ENCODE measurements at places on chromosomes 2 and 18. TPM values are rescaled to one million over a fixed set of nuclear protein-coding genes. Genes with fewer than 3 reads are reported as not detected.

The TMEM163 gene
- 36.1 TPM for total RNA-seq

The TMEM200C gene
- 6.1 TPM for total RNA-seq

The PARD3B gene
- total RNA-seq = 28.0 TPM

The PSTPIP2 gene
- total RNA-seq = 7.0 TPM

The ELOA2 gene
- not detected for total RNA-seq

The GDF7 gene
- 2.5 TPM for total RNA-seq

The RPS27A gene
- 605 TPM for total RNA-seq

DNA sequence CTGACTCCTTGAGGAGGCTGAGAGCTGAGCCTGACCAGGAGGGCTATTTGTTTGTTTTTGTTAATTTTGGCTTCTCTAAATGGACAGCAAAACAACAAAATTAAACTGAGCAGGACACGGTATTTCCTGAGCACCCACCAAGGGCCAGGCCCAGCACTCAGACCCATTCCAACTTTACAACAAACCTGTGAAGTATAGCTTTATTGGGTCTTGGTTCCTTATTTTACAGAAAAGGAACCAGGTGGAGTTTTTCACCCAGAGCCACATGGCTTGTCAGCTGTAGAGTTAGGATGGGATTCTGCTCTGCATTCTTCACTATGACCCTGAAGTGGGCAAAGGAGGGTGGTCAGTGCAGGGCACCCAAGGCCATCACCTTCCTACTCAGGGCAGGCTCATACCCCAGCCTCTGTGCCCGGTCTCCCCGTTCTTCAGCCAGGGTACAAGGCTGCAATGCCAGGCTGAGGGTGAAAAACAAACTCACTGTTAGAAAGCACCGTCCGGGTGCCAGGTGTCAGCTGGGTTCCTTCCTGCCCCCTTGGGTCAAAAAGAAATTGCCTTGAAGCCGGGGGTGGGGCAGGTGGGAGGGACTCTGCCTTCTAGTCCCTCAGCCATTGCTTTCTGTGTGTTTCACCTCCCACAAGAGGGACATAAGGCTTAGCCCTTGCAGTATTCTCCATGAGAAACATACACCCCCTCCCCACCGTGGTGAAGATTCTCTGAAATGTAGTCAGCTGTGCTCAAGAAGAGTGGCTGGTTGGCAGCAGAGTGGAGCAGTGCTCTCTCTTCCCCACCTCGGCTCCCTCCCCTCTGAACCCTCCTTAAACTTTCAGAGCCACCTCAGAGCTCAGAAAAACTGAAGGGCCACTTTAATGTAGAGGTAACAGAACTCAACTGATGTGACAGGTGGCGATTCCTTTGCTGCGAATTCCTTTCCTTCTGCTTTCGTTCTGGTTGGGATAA is 2.2 kb downstream of the PSD4 start:
- DNase-seq = no peak

DNA sequence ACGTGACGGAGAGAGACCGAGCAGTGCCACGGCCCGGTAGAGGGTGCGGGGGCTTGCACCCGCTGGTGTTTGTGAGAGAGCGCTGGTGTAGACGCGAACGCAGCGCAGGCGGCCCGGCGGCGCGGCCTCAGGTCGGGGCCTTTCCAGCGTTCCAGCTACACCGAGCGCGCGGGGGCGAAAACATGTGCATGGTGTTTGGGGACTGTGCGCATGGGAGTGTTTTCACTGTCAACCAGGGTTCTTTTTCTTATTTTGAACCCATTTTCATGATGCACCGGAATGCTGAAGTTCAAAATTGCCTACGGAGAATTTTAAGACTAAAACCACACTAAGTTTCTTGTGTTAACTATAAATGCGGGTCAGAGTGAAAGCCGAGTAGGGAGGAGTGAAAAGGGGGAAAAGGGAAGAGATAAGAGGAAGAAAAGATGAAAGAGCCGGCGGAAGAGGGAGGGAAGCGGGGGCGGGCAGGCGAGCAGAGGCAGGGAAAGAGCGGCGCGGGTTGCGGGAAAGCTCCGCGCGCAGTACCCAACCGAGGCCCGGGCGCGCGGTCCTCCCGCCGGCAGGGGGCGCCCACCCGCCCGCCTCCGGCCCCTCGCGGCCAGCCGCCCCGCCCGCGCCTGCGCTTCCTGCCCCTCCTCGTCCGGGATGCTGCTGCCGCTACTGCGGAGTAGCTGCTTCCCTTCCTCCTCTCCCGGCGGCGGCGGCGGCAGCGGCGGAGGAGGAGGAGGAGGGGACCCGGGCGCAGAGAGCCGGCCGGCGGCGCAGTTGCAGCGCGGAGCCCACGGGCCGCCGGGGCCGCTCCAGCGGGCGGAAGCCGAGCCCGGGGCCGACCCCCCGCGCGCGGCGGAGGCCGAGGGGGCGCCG is at the start of gene RAB12:
TSS of gene RAB12 (plus strand) at position 643 of the 864 bp plus-strand sequence. CDS start at position 646, 3 bp downstream.
- peak; percentile 83 for DNase-seq

DNA sequence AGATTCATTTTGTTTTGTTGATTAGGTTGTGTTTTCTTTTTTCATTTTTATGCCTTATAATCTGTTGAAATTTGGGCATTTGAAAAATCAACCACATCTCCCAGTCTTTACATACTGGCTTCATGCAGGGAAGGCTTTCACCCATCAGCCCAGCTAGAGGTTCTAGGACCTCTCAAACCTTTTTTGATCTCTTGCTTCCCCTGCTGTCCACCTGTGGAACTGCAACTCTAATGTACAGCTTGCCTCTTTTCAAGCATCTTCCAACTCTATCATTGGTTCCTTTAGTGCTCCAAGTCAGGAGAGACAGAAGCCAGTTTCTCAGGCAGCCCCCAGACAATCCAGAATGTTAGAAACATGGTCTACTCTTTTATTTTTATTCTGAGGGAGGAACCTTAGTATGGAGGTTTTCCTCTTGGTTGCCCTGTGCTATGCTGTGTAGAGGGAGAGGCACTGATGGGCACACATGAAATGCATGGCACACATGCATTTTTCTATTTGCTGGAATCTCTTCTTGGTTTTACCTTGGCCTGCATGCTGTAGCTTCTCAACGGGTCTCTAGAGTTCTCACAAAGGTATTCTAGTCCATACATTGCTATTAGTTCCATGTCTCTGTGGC is 107.2 kb upstream of the L3MBTL4 start:
- peak; percentile 24 for DNase-seq

- no peak for DNase-seq
Observed at GRCh38 chr2:83471655-83472054, 987.4 kb downstream of the SUCLG1 start.

DNA sequence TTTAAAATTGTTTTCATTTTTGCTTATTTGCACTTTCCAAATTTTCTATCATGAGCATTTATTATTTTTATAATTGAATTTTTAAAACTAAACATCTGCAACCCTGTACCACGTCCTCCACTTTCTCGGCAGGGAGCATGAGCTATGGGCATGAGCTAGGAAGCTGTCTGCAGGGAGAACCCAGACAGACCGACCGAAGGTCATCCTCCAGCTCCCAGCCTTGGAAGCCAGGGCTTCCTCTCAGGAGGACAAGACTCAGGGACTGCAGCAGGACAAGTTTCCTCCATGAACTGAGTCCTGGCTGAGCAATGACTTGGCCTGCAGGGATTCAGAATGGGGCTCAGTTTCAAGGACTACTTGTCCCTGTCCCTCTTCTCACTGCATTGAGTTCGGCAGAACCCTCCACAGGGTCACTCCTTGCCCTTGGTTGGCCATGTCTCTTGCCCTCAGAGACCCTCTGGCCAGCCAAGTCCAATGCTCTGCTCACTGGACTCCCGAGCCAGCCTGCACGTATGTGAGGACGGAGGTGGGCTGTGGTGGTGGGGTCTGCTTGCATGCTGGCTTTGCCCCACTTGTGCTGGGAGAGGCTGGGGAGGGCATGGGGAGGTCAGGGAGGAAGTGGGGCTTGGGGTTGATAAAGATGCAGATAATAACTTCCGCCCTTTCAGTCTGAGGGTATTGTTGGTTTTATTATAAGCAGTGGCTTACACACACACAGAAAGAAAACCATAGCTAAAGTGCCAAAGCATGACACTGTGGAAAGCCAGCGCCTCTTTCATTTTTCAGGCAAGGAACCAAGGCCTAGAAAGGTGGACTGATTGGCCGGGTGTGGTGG is 6.6 kb downstream of the NMUR1 start:
- no peak for DNase-seq

GRCh38 chr18:74511823-74512222 is 15.7 kb downstream of the CNDP2 start:
- DNase-seq = no peak

GRCh38 chr2:204738721-204739120 is 193.4 kb downstream of the PARD3B start:
- DNase-seq = no peak

GRCh38 chr2:108240966-108241365 is 1.2 kb downstream of the SULT1C3 start:
- no peak for DNase-seq

DNA sequence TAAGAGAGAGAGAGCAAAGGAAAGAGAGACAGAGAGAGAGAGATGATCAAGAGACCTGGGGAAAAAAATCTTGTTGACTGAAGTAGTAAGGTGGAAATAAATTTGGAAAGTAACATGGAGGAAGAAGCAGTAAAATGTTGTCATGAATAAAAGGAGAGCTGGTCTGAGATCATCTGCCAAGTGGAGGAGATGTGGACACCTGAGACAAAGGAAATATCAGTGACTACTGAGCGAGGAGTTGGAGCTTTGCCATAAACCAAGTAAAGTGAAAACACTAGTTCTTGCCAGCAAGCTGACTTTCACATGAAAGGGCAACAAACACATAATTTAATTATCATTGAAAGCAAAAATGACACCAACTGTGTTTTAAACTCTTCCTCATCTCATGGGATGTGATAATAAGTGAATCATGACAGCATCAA is 49.0 kb upstream of the DSG1 start:
- DNase-seq = peak; percentile 67

DNA sequence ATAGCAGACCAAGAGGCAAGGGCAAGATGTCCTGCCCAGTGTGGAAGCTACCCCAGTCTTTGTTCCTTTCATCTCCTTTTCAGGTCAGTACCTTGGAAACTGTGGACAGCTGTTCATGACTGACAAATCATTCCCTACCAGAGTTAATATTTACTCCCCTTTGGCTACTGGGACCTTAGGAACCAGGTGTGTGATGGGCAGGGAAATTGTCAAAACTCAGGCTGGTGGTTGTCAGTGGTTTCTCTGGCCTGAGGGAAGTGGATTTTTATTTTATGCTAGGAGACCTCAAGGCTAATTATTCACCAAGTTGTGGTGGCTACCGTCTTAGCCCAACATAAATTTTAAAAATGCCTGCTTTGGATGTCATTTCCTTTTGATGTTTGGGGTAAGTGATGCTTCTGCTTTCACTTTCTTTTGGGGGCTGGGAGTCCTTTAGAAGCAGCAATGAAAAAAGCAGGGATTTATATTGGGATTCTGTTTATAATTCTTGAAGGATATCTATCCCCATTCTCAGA is 119.3 kb downstream of the SETBP1 start:
- DNase-seq = no peak

DNA sequence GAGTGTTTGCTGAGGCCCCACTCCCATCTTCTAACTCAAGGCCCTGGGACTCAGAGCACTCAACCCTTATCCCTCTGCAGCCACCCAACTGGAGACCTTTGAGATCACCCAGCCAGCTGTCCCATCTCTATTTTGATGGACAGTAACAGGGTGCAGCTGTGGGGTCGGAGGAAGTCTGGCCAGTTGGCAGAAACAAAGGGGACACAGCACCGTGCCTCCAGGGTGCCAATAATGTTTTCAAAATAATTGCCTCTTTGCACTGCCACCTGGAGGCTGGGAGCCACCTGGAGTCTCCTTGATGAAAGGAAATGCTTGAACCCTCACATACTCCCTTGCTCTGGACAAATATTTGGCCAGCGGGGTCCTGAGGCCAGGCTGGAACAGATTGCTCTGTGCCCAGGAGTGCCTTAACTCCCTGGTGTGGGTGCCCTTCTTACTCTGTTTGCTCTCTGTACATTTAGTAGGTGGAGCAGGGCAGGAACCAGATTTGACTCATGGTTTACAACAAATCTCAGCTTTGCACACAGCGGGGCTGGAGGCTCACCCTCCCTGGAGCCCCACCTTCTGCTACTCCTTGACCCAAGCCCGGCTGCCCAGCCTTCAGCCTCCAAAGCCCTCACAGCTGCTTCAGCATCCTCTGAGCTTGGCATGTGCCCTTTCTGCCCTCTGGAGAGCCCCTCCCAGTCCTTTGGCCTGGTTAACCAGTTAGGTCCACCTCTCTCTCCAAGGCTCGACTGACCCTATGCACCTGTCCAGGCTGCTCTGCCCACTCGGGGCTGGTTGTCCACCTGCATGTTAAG is 17.2 kb downstream of the MAL start:
- no peak for DNase-seq

DNA sequence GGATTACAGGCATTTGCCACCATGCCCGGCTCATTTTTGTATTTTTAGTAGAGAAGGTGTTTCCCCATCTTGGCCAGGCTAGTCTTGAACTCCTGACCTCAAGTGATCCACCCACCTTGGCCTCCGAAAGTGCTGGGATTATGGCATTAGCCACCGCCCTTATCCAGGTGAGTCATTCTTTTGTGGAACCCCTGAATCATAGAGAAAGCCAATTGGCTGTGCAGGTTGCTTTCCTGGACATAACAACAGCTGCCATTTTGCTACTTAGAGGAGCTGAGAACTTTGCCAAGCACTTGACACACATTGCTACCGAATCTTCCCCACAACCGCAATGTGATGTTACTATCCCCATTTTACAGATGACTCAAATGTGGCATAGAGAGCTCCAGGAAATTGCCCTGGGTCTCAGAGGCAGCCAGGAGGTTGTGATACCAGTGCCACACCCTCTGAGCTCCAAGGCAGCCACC is 36.0 kb downstream of the SETBP1 start:
- no peak for DNase-seq

DNA sequence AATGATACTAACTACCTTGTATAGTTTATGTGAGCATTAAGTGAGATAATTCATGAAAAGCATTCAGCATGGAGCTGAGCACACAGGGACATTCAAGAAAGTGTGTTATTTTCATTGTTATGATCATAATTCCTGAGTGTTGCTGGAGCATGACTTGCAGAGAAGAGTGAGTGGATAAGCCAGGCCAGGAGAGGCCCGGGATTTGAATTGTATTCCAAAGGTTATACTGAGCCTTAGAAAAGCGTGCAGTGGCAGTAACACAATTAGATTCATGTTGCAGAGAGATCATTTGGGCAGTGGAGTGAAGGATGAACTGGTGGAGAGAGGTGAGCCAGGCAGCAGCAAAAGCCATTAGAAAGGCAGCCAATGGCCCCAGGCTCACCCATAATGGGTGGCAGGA is 142.9 kb upstream of the SH3BP4 start:
- DNase-seq = no peak

DNA sequence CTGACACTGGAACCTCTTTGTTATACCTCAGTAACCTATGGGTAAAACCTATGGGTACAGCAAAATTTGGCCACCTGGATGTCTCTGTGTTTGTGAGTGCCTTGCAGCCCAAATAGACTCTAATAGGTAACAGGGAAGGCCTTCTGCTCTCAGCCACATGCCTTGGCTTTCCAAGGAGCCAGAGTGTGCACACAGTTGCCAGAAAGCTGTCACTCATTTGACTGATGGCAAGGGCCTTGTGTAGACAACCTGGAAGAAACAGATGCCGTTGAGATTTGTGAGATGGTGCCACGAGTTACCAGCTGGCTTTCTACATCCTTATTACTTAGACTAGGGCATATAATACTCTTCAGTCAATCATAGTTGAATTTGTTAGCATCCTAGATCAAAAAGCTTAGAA is 90.1 kb upstream of the RAB12 start:
- no peak for DNase-seq

GRCh38 chr2:226979004-226979403 is 143.2 kb downstream of the RHBDD1 start:
- no peak for DNase-seq

- DNase-seq = peak; percentile 76
Observed at GRCh38 chr2:150485114-150485870, 2.2 kb downstream of the RND3 start.

Data from mucosa of gallbladder (tissue), 1 donor.